Tibial nerve (tissue), 4 donors: ENCODE measurements at places on chromosomes 6 and 20.

DNA sequence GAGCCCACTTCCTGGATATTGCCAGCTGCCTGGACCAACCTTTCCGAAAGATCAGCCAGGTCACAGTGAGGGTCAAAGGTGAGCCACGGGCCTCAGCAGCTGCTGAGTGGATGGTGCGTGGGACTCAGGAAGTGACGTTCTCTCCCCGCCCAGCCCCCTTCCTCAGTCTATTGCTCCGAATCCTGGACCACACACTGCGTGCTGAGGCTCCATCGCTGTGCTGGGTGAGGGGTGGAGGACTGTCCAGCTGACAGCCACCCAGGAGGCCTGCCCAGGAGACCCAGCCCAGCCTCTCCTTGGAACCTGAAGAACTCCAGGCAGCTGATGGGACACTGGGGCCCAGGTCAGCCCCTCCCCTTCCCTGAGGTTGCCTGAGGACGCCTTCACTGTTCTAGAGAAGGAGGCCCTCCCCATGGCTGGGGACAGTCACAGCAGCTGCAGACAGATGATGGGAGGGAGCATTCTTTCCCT lies 94.4 kb upstream of the CD93 start:
- DNase-seq: peak; percentile 73

- no peak for DNase-seq
Observed at GRCh38 chr6:7148100-7148822, 40.5 kb downstream of the RREB1 start.

DNA sequence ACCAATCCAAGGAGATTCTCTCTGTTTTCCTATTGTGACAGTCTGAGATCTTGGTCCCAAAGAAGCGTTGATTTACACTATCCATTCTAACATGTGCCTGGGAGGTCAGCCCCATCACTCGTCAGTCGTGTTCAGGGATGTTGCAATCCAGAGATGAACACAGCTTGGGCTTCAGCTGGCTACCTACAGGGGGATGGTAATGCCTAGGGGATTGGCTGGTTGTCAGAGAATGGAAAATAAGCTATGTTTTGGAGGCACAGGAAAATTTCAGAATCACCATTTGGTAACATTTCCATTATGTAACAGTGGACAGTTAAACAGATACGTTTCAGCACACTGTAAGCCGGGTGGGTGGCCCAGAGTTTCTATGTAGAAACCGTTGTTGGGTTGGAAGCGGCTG lies 147.1 kb upstream of the RALGAPA2 start:
- no peak for DNase-seq

DNA sequence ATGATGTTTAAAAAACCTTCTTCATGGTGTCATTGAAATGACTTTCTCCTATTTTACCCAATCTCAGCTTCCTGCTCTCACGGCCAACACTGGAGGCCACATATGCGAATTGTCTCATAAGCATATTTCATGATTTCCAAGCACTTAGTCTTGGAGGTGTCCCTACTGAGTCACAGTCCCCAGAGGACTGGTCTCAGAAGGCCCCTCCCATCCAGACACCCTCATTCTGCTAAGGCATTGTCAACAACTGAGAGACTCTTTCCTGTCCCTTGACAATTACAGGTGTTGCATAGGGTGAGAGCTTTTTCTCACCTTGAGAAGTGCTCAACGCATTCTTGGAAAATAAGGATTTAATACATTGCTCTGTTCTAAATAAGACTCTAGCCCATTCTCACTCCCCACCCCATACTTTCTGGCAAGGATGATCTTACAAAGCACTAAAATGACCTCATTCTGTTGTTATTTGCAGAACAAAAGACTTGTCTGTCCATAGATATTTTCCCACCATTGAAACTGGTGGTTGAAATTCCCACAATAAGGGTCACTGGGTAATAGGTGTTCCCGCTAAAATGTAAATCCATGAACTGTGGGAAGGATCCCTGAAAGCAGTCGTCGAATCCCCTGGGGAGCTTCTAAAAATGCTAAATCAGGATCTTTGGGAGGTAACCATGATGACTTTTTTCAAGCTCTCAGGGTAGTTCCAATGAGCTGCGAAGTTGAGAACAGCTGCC lies 32.3 kb upstream of the SLC22A23 start:
- DNase-seq: no peak

- DNase-seq: peak; percentile 5
Observed at GRCh38 chr6:7016226-7016625, 91.5 kb upstream of the RREB1 start.

GRCh38 chr6:60867548-60867947 lies 1418.5 kb downstream of the KHDRBS2 start:
- no peak for DNase-seq

GRCh38 chr20:44646641-44647274 lies 4.7 kb downstream of the ADA start:
- no peak for DNase-seq

DNA sequence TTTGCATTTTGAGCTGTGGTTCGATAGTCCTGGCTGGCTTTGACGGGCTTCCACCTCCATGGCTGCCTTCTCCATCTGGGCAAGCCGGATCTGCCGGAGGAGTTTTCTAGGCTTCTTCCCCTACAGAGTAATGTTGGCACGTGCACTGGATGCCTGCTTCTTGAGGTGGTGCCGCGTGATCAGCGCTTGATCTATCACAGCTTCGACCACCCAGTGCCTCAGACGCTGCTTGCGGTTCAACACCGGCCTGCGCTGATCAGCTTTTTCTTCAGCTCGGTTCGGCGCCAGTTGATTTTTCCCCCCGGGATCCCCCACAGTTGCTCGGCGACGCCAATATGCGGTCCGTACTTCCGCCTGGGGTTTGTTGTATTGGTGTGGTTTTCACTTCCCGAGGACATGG lies 23.5 kb downstream of the FBXO5 start:
- DNase-seq: no peak

DNA sequence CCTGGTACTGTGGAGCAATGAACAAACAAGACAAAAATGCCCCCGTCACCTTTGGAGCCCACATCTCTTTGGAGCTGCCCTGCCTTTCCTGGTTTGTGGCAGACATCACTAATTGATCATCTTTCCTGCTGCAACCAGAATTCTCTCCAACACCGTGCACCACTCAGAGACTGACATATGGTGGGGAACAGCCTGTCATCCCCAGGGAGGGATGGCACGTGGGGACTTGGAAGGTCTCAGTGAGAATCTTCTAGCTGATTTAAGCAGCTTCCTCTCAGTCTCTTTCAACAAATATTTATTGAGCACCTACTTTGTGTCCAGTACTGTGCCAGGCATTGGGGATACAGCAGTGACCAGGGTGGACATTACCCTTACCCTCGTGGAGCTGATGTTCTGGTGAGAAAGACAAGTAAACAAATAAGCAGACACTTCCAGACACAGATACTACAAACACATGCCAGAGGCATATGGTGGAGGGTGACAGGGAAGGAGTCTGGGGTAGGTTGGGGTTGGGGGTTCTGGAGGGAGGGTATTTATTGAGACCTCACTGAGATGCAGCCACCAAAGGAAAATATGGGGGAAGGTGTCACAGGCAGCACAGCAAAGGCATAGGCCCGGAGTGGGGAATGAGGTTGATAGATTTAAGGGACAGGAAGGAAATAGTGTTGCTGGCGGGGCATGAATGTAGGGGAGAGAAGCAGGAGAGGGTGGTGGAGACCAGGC lies 82.3 kb downstream of the CEBPB start:
- DNase-seq: no peak

DNA sequence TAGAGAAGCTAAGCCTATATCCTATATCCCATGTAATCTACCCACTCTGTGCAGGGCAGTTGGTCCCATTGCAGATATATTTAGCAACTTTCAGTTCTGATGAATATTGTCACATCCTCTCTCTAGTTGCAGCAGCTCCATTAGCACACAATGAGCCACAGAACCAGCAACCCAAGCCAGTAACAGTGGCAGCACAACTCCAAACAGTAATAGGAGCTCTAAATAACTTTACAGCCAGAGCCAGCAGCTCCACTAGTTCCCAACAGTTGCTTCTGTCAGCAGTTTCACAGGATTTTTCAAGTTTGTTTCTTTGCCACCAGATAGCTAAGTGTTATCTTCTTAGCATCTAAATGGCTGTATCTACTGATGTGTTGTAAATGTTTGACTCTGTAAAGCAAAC lies 490.8 kb downstream of the HTR1B start:
- DNase-seq: no peak

DNA sequence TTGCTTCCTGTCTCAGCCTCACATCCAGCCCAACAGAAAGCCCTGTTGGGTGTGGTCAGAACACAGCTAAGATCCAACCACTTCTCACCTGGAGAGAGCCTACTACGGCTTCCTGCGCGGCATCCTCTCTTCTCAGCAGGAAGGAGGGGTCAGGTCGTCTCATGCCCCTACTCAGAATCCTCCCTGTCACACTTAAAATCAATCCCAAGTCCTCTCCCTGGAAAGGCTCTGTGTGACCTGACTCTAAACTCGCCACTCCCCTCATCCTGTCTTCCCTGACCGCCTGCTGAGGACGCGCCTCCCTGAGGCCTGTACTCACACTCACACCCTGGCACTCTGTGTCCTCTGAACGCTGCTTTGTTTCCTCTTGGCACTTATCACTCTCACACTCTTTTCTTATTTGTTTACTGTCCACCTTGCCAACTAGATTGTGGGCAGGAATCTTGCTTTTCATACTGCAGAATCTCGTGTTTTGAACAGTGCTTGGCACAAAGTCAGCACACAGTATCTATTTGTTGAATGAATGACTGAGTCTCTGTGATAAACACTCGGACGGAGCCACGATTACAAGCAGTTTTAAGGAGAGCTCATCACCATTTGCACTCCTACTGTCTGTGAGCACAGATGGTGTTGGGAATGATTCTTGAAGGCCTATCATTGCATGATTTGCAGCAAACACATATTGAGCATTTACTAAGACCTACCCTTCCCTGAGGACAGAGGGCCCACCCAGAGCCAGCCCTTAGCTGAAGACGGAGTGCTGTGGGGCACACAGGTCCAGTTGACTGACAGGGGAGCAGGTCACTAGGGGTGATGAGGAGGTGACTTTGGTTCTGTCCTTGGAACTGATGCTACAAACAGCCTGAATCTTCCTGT lies 18.7 kb downstream of the RAB5IF start:
- no peak for DNase-seq

GRCh38 chr20:38804682-38805501 lies 605 bp upstream of the PPP1R16B start:
- DNase-seq: no peak

- DNase-seq: peak; percentile 30
Observed at GRCh38 chr6:112281821-112282615, 27.7 kb upstream of the LAMA4 start.

- no peak for DNase-seq
Observed at GRCh38 chr6:111782192-111782809, 91.0 kb downstream of the FYN start.

- peak; percentile 25 for DNase-seq
Observed at GRCh38 chr6:156167625-156168071, 609.5 kb upstream of the ARID1B start.

DNA sequence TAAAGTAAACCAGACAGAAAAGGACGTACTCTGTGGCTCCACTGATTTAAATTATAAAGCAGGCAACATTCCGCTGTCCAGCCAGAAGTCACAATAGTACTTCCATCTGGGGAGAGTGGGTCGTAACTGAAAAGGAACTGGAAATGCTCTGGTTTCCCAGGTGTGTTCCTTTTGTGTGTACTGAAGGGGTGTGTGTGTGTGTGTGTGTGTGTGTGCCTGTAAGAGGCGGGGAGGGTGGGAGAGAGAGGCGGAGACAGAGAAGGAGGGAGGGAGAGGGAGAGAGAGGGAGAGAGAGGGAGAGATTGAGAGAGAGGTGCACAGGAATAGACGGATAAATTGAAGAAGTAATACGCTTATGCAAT lies 178.4 kb upstream of the ZNF184 start:
- DNase-seq: no peak

GRCh38 chr6:38057994-38058393 lies 238.5 kb downstream of the ZFAND3 start:
- no peak for DNase-seq

GRCh38 chr6:152170702-152171667 lies 363.5 kb downstream of the ESR1 start:
- DNase-seq: no peak

DNA sequence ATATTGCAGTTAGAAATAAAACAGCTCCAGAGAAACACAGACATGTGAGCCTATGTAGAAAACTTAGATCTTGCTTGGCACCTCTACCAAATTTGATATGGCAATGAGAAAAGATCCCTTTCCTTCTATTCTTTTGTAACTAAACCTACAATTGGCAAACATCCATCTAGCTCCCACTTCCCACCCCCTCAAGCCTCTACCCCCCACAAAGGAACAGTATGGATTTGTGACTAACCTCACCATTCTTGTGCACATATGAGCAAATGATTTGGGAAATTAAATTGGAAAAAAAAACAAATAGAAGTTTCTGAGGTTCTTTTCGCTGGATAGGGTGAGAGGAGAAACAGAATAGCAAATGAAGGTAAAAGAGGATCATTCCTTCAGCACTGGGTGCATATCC lies 85.8 kb upstream of the TIAM2 start:
- DNase-seq: no peak

DNA sequence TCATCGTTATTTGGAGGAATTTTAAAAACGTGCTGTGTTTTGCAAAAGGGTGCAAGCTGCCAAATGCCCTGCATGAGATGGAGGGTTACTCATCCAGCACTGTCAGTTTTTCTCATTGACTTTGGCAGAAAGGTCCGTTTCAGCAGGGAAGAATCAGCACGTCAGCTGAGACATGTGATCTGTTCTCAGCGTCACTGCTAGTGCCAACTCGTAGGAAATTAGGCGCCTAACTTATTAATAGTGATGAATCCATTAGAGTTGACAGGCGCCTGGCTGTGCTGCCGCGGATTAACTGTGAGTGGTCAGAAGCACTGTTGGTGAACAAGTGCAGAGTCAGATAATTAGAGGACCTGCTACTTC lies 175.5 kb upstream of the FOXQ1 start:
- DNase-seq: peak; percentile 14

DNA sequence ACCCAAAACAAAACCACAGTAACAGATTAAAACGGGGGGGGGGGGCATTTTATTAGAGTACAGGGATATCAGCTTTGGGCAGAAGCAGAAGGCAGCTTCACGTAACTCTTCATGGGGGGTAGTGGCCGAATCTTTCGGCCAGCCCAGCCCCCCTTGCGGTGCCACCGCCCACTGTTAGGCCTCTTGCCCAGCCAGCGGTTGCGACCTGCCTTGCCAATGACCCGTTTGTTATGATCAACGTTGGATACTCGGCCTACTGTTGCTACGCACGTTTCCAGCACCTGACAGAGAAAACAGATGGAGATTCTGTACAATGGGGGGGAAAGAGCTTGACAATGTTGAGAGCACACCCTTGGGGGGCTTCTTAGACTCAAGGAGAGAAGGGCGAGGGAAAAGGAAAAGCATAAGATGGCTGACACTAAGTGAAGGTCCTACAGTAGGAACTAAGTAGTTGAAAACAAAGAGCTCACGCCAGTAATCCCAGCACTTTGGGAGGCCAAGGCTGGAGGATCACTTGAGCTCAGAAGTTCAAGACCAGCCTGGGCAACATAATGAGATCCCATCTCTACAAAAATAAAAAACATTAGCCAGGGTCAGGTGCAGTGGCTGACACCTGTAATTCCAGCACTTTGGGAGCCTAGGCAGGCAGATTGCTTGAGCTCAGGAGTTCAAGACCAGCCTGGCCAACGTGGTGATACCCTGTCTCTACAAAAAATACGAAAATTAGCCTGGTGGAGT lies 724 bp upstream of the CUL7 start:
- no peak for DNase-seq
